Urothelium cell line (cell line): ENCODE measurements at places on chromosomes 7 and 10.
A peak's percentile ranks its signal among the peaks of the same experiment; 100 is the strongest.

GRCh38 chr10:116785867-116786266 lies 43.5 kb upstream of the HSPA12A start:
- DNase-seq = no peak

GRCh38 chr10:62170732-62171131 lies 97.9 kb downstream of the RTKN2 start:
- DNase-seq = no peak

DNA sequence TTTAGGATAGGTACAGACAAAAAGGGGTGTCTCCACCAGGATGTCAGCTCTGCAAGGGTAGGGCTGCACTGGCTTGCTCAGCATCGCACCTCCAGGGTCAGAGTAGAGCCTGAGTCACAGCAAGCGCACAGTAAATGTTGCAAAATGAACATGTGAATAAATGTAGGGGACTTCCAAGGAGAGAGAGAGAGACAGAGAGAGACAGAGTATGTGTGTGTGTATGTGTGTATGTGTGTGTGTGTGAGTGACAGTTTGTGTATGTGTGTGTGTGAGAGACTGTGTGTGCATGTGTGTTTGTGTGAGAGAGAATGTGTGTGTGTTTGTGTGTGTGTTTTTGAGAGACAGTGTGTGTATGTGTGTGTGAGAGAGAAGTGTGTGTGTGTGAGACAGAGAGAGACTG lies 163.3 kb downstream of the RPS24 start:
- no peak for DNase-seq

GRCh38 chr7:19404912-19405329 lies 259.7 kb upstream of the FERD3L start:
- DNase-seq = peak; percentile 81

DNA sequence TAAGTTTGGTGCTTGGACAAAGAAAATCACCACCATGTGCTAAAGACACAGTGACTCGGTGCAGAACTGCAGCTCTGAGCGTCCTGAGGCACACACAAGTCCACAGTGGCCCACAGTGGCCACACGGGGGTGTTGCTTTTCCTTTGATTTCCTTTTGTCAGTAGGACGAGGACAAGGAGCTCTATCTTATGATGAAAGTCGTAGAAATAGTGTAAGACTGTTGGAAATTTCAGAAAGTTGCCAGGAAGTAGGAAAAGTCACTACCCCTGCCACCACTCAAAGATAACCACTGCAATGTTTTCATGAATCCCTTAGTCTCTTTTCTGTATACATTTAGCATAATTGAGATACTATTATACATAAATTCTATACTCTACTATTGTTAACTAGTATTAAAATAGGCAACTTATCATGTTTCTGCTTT lies 146.0 kb downstream of the TNS3 start:
- DNase-seq = peak; percentile 74

DNA sequence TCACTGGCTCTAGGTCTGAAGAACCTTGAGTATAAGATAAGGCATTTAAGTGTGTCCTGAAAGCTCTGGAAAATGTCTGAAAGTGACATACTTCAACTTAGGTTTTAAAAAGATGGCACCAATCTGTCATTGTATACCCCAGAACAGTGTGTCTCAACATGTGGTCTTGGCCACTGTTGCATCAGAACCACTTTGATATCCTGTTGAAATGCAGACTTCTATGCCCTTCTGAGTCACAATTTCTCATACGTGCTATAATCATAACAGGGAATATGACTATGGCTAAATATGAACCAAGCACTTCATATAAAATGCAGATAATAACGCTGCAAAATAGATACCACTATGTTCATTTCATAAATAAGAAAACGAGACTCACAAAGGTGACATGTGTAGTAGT lies 38.0 kb upstream of the GPAM start:
- DNase-seq = no peak

GRCh38 chr7:74993121-74993520 lies 28.6 kb downstream of the CASTOR2 start:
- DNase-seq = no peak

GRCh38 chr10:89621438-89621837 lies 23.6 kb downstream of the PANK1 start:
- no peak for DNase-seq

- DNase-seq = no peak
Observed at GRCh38 chr10:101629837-101630632, 41.9 kb downstream of the DPCD start.

- no peak for DNase-seq
Observed at GRCh38 chr10:131723297-131724168, 177.3 kb upstream of the PPP2R2D start.

GRCh38 chr10:49613165-49613881 lies 514 bp upstream of the CHAT start:
- no peak for DNase-seq

DNA sequence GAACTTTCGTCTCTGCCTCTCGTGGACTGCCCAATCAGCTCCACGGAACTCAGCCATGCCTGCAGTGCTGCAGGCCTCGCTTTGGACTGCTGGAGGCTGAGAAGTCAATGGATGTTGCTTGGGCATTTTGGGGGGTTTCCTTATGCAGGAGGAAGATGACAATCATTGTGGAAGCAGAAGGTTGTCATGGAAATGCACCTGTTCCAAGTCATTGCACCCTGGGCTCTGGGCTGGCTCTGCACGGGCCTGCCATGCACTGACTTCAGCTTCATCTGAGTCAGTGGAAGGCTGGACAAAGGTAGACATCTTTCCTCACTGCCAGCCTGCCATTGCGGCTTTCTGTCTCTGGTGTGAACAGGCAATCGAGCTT lies 217.3 kb downstream of the RPS24 start:
- no peak for DNase-seq

DNA sequence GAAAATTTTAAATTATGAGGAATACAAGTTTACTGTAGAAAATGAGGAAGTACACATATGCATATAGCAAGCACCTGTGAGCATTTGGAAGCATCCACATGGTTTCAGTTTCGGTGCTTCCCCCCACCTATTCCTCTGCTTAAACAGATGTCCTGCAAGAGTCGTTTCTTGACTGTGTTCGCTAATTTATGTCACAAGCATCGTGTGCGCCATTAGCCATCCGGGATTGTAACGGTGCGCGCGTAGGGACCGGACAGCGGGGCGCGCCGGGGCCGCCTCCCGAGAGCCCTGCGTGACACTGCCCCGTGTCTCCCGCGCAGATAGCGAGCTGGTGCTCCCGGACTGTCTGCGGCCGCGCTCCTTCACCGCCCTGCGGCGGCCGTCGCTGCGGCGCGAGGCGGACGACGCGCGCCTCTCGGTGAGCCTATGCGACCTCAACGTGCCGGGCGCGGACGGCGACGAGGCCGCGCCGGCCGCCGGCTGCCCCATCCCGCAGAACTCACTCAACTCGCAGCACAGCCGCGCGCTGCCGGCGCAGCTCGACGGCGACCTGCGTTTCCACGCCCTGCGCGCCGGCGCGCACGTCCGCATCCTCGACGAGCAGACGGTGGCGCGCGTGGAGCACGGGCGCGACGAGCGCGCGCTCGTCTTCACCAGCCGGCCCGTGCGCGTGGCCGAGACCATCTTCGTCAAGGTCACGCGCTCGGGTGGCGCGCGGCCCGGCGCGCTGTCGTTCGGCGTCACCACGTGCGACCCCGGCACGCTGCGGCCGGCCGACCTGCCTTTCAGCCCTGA lies 90.9 kb downstream of the NEURL1 start:
- no peak for DNase-seq

GRCh38 chr10:4427532-4427931 lies 398.5 kb upstream of the AKR1E2 start:
- no peak for DNase-seq
